Upper lobe of right lung (tissue), 1 donor: ENCODE measurements at places on chromosomes 16 and 17. TPM values are rescaled to one million over a fixed set of nuclear protein-coding genes. Genes with fewer than 3 reads are reported as not detected.
A peak's percentile ranks its signal among the peaks of the same experiment; 100 is the strongest.

DNA sequence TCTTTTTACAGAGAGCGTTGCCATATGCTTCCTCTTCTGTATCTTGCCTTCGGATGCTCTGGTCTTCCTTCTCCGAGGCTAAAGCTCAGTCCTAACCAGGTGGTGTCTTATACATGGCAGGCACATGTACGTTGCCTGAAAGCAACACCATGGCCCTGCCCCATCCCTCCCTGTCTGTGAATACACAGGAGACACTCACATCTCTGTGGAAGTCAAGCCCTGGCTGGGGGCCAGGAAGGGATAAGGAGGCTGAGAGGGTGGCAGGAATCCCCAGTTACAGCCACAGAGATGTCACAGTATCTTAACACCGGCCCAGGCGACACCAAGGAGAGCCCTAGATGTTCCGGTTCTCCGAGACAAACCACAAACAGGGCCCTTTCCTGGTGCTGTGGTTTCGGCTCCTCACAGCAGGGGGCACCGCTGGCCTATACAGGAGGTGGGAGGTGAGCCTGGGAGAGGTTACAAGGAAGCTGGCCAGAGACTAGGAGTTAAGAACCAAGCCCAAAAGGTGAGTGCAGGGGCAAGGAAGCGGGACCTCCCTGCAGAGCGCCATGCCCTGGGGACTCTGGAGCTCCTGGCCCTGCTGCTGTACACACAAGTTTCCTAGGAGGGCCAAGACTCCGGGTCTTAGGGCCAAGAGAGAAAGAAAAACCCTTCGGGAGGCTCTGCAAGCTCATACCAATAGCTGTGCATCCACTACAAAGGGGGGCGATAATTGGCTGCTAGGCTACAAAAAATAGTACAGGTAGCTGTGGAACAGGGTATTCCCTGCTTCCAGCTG, 41.7 kb downstream of the SRL start:
- peak; percentile 89 for DNase-seq

SP2 gene
- total RNA-seq, result 16.9 TPM

GRCh38 chr16:85859818-85860125, 39.2 kb upstream of the IRF8 start:
- no peak for DNase-seq

DNA sequence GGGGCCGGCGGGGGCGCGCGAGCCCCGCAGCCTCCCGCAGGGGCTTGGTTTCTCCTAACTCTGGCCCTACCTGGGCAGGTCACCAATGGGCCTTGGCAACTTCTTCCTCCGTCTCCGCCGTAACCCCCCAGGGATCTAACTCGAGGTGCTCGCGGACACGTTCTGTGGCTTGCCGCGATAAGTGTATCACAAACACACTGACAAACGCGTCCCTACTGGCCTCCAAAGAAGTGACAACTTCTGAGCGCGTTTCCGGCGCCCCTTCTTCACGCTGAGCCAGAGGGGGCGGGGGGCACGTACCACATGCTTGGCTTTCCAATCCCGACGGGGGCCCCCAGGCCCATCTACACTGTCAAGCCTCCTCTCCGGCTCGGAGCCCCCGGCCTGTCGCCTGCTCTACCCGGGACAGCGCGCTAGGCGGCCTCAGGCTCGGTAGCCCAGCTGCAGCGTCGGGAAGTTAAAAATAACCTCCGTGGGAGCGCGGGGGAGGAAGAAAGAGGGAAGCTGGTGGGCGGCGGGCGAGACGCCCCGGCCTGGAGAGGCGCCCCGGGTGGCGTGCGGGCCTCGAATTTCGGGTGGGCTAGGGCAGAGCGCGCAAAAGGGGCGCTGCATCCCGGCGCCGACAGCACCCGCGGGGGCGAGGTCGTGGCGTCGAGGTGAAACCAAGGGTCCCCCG, 725 bp upstream of the SPHK1 start:
- peak; percentile 78 for DNase-seq

CCL16 gene
- 0.58 TPM for total RNA-seq

GRCh38 chr17:77889866-77890760, 68.4 kb upstream of the TNRC6C start:
- DNase-seq, result peak; percentile 48
